ENCODE measurements at places on chromosomes 7 and 10.

GRCh38 chr7:43758822-43759683, 573 bp downstream of the BLVRA start:
- peak; percentile 82 for ATAC-seq

GRCh38 chr7:120988591-120989256, at the start of gene CPED1:
Gene CPED1, plus strand, starts transcription at chr7:120988711. Its CDS starts 911 bp downstream, at chr7:120989622.
- peak; percentile 90 for ATAC-seq

GRCh38 chr10:123972481-123973401, 81.1 kb upstream of the CPXM2 start:
- no peak for ATAC-seq

DNA sequence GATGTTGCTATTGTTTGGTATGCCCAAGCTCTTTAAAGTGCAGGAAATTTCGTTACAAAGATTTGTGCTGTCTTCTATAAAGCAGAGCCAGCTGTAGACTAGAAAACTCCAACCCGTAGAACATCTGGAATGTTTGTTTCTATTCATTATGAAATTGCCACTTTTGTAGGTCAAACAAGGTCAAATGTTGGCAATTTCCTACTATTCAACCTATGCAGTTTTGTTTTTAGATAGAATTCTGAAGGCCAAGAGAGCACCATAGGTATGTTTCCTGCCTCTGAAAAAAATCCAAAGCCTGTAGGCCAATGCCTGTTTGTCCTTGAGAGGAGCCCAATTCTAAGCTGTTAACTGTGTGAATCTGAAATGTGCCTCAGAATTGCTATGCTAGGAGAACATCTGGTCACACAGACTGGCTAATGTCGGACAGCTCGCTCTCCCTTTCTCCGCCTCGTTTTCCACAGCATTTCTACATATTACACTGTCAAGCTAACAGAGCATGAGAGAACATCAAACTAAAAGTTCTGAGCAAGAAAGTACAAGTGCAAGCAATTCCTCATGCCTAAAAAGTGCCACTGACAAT, 267.2 kb upstream of the LRGUK start:
- no peak for ATAC-seq

DNA sequence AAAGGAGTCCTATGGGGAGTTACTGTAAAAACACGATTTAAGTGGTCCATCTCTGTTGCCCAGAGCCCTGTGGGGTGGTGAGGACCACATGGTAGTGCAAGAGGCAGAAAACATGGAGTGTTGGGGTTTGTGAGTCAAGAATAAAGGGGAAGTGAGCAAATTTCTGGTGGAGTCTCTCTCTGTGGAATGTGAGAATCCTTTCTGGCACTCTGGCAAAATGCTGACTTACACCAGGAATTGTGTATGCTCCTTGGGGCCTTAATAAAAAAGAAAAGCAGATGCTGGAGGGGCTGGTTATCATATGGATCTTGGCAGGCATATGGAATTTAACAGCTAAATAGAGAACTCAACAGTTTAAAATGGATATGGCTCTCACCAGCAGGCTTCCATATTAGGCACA, 486.0 kb downstream of the TNS3 start:
- no peak for ATAC-seq

- ATAC-seq, result no peak
These were observed 733 bp downstream of the HIBADH start for GRCh38 chr7:27661811-27662489.

GRCh38 chr10:121823993-121824463, 103.8 kb downstream of the ATE1 start:
- ATAC-seq, result no peak

DNA sequence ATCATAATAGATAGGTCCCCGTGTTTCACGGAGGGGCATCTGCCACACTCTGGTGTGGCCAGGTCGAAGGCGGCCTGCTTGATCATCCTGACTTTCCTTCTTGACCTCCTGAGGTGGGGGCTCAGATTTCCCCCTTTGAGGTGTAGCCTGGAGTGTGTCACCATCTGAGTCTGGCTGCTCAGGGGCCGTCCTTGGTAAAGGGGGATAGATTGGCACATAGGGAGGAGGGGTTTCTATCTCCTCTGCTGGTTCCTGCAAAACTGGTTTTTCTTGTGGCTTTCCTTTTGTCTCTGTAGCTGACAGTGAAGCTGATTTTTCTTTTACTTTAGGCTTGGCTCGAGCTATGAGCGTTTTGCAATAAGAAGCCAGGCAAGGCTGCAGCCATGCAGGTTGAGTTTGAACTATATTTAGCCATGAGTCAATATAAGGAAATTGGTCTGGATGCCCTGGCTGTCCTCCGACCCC, 7.1 kb upstream of the ZNF117 start:
- ATAC-seq, result no peak

DNA sequence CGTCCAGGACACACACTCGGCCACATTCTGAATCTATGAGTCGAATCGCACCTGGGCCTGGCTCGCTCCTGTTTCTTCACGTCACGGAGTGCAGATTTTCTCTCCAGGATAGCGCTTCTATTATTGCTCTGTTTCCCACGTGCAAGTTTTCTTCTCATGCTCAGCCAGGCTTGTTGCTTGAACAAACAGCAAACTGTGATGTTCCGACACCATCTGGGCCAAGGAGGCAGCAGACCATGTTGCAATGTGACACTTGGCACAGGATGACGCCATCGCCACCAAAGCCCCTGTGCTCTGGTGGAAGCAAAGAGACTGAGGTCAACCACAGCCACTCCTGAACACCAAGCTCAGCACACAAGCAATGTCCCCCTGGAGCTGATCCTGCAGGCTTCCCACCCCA, 507.1 kb upstream of the ADARB2 start:
- ATAC-seq, result no peak

GRCh38 chr10:86007171-86007570, 359.4 kb downstream of the GRID1 start:
- ATAC-seq, result no peak

GRCh38 chr10:7410301-7410861, 453 bp downstream of the SFMBT2 start:
- peak; percentile 32 for ATAC-seq

DNA sequence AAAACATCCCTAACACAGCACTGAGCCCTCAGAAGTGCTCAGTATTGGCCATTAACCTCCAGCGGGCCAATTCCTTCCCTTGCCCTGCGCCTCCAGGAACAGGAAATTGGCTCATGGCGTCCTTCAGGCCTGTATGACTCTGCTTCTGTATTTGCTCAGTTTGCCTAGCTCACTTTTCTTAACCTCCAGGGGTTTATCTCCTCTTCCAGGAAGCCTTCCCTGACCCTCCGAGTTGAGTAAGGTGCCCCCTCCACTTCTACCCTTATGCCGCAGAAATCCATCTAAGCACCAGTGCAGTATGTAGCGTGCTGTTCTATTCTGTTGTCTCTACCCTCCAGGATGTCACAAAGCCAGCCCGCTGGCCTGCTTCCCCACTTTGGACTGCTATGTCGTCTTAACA, 1.1 kb upstream of the SFXN4 start:
- ATAC-seq, result no peak

- ATAC-seq, result no peak
These were observed 21.5 kb downstream of the CTAGE6 start for GRCh38 chr7:143735962-143736361.

- no peak for ATAC-seq
These were observed 199.6 kb downstream of the WDR37 start for GRCh38 chr10:1255600-1256431.

- no peak for ATAC-seq
These were observed 613 bp downstream of the AP5Z1 start for GRCh38 chr7:4775848-4776623.

GRCh38 chr10:1548596-1548995, 188.7 kb downstream of the ADARB2 start:
- peak; percentile 49 for ATAC-seq

DNA sequence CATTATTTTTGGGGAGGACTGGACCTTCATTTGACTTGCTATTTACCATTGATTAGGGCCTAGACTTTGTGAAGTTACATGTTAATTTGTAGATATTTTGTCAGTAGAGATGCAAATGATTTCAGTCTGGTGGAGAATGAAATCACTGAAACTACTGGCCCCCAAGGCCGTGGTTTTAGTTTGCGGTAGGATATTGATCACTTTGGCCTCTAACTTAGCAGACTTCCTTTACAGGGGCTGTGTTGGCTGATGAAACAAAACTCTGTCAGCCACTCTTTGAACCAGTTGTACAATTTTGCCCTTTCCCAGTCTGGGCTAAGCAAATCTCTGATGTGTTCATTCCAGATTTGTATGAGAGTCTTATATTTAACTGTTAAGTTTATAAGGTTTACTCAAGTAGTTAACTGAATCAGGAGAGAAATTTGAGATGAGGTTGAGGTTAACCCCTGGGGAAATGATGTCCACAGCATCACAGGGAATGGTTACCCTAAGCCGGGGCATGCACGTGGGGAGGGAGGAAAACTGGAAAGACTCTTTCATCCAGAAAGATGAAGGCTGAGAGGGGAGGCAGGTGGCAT, 105.7 kb upstream of the INSIG1 start:
- ATAC-seq, result no peak

DNA sequence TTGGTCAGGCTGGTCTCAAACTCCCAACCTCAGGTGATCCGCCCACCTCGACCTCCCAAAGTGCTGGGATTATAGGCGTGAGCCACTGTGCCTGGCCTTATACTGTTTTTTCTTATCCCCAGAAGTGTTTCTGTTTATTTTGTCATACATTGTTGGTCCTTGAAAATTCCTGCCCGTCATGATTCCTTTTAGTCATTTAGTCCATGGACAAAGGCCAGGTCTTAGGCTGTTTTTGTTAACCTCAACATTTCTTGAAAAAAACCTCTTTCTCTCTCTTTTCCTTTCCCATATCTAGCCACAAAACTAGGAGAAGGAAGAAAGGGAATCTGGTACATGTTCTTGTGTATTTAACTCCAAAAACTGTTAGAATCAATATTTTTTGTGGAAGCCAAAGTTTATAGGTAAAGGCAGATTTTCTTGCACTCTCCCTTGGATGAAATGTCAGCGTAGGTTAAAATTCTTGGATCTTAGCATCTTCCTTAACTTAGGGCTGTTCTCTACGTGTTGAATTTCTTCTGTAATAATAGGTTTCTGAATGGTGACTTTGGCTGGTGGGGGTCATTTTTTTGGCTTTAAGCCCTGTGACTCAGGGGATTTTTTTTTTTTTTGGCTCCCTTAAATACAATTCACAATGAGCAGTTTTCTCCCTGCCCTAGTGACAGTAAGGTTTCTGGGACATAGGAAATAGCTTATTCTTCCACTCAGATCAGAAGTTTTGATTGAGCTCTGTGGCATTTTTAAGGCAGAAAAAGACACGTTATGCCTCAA, 500.8 kb downstream of the AUTS2 start:
- no peak for ATAC-seq

DNA sequence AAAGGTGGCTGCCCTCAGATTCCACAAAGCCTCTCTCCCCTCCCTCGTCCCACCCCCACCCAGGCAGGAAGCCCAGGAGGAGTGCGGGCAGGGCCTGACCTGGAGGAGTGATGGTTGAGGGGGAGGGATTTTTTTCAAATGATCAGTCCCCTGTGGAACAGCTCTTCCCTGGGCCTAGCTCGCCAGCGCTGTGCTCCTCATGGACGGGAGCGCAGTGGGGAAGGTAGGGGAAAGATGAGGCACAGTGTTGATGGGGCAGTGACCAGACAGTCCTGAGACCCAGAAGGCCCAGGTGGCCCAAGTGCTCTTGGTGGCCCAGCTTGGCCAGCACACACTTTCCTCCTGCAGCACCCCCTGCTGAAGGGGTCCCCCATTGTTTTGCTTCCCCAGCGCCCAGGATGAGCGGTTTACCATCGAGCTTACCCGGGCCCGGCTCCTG, 8.5 kb downstream of the SAP25 start:
- ATAC-seq, result no peak

DNA sequence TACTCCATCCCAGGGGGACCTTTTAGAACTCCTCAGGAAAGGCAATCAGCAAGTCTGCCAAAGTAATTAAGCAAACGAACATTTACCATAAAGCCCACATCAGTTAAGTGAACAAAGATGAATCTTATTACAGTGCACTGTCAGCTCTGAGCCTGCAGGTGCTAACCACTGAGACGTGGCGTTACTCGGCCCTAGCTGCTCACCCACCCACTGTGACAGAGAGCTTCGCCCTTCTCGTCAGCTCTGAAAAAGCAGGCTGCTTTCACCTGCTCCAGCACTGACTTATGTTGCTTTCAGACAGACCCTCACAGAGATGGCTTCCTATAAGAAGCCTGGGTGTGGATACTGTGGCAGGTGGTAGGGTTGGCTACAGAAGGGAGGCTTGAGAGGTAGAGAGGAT, 57.7 kb upstream of the KCNIP2 start:
- peak; percentile 92 for ATAC-seq

Data from stimulated activated memory B cell treated with anti-CD40 and anti-IgM and Interleukin-4, amounts not matched to agents 10 μg/mL and 1 μg/mL and 100 μg/mL, for 72 hours (primary cell).